Adipocyte (in vitro differentiated cells): ENCODE measurements at places on chromosomes 11 and 22.

GRCh38 chr11:113468726-113469345, 6.4 kb downstream of the DRD2 start:
- no peak for DNase-seq

DNA sequence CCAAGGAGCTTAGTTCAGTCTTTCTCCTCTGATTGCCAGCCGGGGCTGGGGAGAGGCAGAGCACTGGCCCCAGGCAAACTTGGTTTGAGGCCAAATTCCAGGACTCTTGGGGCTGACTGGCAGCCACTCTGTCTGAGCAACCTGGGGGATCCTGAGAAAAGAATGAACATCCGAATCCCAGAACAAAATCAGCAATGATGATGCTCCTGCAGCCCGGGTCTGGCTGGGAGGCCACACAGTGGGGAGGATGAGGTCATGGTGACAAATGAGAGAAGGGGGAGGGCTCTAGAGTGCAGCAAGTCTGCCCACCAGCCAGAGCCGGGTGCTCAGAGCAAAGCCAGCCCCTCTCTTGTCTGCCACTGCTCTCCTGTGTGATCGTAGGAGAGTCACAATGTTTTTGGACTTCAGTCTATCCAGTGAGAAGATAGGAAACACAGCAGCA, 71.8 kb upstream of the PAX6 start:
- DNase-seq, result no peak

- no peak for DNase-seq
Measured at GRCh38 chr11:133015457-133015856, 516.8 kb downstream of the OPCML start.

- no peak for DNase-seq
Measured at GRCh38 chr11:2833716-2834502, 51.7 kb downstream of the CDKN1C start.

GRCh38 chr22:44990328-44990727, 19.5 kb downstream of the PHF21B start:
- DNase-seq, result no peak

DNA sequence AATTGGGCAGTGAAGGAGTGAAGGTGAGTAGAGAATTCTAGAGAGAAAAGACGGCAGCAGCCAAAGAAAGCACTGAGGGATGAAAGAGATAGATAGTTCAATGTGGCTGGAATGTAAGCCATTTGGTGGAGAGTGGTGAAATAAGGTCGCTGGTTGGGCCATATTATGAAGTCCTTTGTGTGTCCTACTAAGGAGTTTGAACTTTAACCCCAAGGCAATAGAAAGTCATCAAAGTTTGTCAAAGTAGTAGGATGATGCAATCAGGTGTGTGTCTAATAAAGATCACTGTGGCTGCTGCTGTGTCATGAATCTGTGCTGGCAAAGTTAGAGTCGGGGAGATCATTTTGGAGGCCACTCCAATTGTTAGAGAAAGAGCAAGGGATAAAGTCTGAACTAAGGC, 18.7 kb downstream of the RNF121 start:
- DNase-seq, result no peak

DNA sequence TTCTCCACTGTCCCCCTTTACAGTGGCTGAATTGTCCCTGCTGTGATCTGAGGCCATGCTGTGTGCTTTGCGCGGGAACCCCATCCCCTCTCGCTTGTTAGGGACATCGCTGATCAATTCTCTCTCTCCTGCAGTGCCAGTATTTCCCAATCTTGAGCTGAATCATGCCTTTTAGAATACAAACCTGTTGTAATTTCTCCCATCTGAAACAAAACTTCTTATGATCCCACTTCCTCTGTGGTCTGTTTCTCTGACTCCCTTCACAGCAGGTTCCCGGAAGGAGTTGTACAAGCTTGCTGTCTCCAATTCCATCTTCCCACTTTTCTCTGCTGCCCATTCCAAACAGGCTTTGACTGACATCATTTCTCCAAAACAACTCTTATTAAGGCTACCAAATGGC, 16.8 kb downstream of the ADAMTS15 start:
- DNase-seq, result no peak

GRCh38 chr11:123494195-123495050, 64.4 kb downstream of the GRAMD1B start:
- peak; percentile 63 for DNase-seq

GRCh38 chr11:93113824-93114223, 84.0 kb downstream of the SLC36A4 start:
- no peak for DNase-seq

DNA sequence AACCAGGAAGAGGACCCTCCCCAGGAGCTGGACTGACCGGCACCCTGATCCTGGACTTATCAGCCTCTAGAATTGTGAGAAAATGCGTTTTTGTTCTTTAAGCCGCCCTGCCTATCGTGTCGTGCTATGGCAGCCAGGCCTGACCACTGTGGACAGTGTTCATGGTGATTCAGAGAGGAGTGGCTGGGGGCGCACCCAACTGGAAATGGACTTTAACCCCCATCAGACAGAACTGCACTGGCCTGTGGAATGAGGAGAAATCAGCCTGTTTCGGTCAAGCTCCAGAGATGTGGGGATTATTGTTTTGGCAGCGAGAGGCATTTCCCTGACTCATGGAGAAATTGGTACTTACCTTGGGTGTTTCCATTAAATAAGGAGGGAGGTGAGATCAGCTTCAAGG, 1437.8 kb downstream of the BRD1 start:
- DNase-seq, result no peak

DNA sequence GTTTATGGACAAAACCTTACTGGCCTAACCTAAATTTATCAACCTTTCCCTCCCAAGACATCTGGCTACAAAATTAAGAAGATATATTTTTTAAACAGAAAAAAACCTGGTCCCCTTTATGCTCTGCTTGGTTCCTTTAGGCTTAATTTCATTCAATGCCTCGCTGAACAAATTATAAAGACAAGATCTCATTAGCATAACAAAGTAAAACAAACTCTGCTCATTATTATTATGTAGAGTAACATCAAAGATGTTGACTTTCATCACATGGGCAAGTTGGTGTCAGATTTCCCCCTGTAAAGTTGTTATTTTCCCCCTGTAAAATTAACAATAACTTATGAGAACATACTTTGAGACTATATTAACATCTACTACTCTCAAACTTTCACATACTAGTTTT, 11.0 kb downstream of the RRAS2 start:
- no peak for DNase-seq

GRCh38 chr22:35314161-35314942, 14.7 kb downstream of the TOM1 start:
- DNase-seq, result no peak

DNA sequence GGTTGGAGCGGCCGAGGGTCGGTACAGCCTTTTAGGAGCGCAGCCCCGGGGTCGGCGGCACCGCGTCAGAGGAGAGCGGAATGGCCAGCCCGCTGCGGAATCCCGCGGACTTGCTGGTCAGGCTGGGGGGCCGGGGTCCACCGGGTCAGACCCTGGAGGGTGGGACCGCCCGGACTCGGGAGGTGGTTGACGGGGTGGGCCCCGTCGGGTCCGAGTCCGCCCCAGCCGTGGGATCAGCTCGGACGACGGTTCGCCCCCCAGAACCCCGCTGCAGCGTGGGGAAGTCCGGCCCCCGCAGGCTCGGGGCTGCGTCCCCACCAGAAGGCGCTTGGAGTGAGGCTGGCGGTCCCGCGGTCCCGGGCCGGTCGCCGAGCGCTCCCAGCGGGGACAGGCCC, 301 bp upstream of the ADM2 start:
- DNase-seq, result no peak

DNA sequence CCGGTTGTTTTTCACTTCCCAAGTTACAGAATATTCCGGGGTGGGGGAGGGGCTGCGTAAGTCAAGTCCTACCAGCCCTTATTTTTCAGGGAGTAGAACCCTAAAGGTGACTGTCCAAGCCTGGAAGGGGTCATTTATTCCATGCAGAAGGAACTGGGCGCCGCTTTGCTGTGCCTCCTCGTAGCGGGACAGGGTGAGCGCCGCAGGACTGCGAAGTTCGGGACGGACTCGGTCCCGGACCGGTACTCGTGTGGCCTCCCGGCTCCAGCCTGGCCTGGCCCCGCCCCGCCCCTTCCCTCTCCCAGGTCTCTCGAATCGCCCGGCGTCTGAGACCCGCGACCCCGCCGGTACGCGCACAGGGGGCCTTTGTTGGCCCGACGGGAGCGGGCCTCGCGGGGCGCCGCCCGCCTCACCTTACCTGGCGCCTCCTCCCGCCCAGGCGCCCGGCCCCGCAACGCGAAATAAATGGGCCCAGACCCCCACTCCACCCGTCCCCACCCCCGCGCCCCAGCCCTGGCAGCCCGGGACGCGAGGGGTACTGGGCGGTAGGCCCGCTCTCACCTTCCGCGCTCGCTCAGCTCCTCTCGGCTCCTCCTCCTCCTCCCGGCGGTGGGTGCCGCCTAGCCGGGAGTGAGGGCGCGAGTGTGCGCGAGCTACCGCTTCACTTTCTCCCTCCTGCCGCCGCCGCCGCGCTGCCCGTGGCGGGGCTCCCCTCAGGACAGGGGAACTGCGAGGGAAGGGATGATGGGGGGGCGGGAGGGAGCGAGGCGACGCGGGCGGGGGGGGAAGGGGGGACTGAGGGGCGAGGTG, 698 bp downstream of the PAK1 start:
- DNase-seq, result peak; percentile 65

DNA sequence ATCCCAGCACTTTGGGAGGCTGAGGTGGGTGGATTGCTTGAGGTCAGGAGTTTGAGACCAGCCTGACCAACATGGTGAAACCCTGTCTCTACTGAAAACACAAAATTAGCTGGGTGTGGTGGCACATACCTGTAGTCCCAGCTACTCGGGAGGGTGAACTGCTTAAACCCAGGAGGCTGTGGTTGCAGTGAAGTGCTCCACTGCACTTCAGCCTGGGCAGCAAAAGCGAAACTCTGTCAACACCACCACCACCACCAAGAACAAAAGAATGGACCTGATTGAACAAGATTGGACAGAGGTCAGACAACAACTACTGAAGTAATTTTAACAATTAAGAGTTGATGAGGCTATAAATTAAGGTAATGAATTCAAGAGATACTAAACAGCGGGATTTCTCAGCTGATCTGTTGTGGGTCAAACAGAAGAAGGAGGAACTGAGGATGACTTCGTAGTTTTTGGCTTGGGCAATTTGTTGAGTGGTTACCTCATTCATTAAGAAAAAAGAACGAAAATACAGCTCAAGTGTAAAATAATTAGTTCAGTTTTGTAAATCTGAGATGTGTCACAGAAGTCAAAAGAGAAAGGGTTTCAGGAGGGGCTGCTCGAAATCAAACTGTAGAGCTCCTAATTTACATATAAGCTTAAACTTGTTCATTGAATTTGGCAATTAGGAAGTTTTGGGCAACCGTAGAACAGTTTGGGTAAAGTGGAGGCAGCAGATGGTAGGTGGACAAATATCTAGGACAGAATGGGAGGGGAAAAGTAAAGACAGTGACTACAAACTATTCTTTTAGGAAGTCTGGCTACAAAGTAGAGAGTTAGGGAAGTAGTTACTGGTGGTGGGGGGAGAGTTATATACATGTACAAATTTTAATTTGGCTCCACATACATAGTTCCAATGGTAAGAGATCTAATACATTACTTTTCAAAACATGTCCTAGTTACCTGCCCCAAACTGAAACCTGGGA, 4.5 kb downstream of the IL18 start:
- no peak for DNase-seq

DNA sequence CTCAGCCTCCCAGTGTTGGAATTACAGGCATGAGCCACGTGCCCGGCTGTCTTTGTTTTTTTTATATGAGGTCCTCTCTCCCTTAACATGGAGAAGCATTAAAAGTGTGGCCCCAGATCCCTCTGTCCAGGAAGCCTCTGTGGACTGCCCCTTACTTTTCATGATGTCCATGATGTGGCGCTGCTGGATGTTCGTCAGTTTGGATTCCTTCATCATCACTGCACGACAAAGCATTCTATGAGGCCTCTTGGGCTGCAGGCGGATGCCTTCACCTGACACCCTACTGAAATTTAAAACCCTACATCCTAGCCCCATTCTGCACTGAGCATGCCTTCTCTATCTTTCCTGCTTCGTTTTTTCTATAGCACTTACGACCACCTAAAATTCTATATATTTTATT, 2.1 kb downstream of the C22orf23 start:
- DNase-seq, result peak; percentile 9

DNA sequence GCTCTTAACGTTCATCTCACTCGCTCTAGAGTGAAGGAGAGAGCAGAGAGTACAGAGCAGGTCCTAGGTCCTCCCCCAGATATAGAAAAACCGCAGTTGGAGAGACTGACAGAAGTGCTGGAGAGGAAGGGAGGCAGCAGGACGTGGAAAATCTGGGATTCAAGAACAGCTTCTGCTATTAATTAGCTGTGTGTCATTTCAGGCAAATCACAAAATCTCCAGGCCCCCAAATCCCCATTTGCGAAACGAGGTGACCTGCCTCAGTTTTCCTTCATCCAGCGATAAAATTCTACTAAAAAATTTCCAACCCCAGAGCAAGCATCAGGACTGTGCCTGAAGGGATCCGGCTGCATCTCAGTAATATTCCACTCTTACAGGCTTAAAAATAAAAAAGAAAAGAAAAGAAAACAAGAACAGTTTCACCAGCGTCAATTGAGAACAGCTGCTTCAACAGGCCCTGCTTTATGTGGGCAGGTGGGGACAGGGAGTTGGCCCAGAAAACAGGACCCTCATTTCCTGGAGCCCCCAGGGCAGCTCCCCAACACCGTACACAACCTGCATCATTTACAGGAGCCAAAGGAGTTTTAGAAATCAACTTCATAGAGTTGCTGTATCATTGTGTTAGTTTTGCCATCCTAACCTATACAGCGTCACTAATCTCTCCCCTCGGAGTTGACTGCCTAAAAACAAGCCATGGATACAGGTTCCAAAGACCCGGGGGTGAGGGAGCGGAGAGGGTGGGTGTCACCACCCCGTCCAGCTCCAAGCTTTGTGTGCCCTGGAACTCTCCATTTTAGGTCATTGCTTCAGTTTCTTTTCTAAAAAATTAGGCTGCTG, 2.3 kb upstream of the MALAT1 start:
- peak; percentile 81 for DNase-seq

- DNase-seq, result no peak
Measured at GRCh38 chr11:67406969-67407687, 3.2 kb downstream of the TBC1D10C start.

GRCh38 chr11:12888525-12889158, 120.5 kb upstream of the RASSF10 start:
- peak; percentile 91 for DNase-seq

GRCh38 chr11:100174881-100175280, 512.2 kb upstream of the ARHGAP42 start:
- no peak for DNase-seq

GRCh38 chr22:26202280-26202924, 33.1 kb downstream of the SEZ6L start:
- no peak for DNase-seq

- no peak for DNase-seq
Measured at GRCh38 chr22:26056455-26057200, 112.6 kb upstream of the SEZ6L start.

- DNase-seq, result peak; percentile 86
Measured at GRCh38 chr11:131674051-131674755, 303.8 kb downstream of the NTM start.
